ENCODE measurements at places on chromosomes 7 and 10.

DNA sequence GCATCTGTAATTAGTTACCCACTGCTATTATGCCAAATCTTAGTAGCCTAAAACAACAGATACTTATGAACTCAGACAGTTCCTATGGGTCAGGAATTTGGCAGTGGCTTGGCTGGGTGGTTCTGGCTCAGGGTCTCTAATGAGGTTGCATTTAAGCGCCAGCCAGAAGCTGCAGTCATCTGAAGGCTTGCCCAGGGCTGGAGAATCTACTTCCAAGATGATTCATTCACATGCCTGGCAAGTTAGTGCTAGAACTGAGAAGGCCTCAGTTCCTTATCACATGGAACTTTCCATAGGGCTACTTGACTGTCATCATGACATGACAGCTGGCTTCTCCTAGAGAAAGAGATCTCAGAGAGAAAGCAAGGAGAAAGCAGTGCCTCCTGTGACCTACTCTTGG, 121.3 kb downstream of the AVL9 start:
- H3K4me3 ChIP-seq: no peak overlapping the region
- no peak overlapping the region for H3K27ac ChIP-seq
- no peak for DNase-seq

- H3K4me1 ChIP-seq: no peaks in the 10 kb centered on the region
- H3K4me3 ChIP-seq: no peak overlapping the region
- no peaks in the 10 kb centered on the region for H3K36me3 ChIP-seq
- no peaks in the 10 kb centered on the region for H3K27me3 ChIP-seq
- no peak for DNase-seq
- no peak overlapping the region for H3K27ac ChIP-seq
These were observed 159.5 kb upstream of the HGF start for GRCh38 chr7:81929386-81929785.

GRCh38 chr10:48273741-48274140, 755 bp downstream of the FRMPD2 start:
- DNase-seq: no peak
- H3K27me3 ChIP-seq: no peaks in the 10 kb centered on the region
- H3K36me3 ChIP-seq: no peaks in the 10 kb centered on the region
- no peak overlapping the region for H3K27ac ChIP-seq

GRCh38 chr7:125253452-125254190, 324.0 kb upstream of the POT1 start:
- no peaks in the 10 kb centered on the region for H3K4me1 ChIP-seq
- no peaks in the 10 kb centered on the region for H3K27me3 ChIP-seq
- H3K27ac ChIP-seq: no peak overlapping the region

Data from CD4-positive, CD25-positive, alpha-beta regulatory T cell (primary cell).